ENCODE measurements at places on chromosomes 11 and 22. TPM values are rescaled to one million over a fixed set of nuclear protein-coding genes. Genes with fewer than 3 reads are reported as not detected.

DNA sequence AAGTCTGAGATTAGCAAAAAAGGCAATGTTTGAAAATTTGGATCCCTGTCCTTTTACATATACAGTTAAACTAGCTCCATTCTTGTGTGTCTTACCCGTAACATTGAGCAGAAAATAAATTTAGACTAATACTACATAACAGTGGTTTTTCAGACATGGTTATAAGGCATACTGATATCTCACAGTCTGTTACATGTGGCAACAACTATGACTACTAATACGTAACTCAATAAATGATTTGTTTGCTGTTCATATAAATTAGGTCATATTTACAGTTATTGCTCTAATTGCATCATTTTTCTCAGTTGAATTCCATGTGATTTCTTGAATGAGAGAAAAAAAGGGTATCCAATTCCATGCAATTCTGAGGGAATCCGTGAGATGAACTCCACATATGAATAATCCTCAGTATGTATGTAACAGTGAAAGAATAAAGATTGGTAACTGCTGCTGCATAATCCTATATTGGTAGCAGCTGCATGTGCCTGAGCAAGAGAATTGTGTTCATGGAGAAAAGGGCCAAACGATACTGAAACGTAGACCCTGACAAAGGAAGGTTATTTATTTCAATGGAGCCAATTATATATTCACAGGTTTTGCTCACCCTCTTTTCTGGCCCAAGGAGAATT lies 390.9 kb upstream of the ARHGAP42 start:
- DNase-seq: no peak

GRCh38 chr11:127656116-127656836 lies 655.7 kb upstream of the KIRREL3 start:
- DNase-seq: no peak

DNA sequence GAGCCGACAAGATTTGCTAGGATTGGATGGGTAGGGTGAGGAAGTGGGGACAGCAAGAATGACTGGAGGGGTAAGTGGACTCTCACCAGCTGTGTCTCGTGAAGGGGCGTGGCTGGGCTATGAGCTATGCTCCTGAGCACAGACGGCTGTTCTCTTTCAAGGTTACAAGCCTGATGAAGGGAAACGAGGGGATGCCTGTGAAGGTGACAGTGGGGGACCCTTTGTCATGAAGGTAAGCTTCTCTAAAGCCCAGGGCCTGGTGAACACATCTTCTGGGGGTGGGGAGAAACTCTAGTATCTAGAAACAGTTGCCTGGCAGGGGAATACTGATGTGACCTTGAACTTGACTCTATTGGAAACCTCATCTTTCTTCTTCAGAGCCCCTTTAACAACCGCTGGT lies 19.9 kb downstream of the F2 start:
- DNase-seq: no peak

GRCh38 chr22:46763051-46763705 lies 728 bp downstream of the TBC1D22A start:
- no peak for DNase-seq

C22orf23 gene
- 0.32 TPM for total RNA-seq

- DNase-seq: no peak
Observed at GRCh38 chr22:41411021-41411851, 29.5 kb downstream of the TEF start.

UBQLN3 gene
- 0.38 TPM for total RNA-seq

OR8G5 gene
- total RNA-seq: not detected

SAA1 gene
- 209 TPM for total RNA-seq

GRCh38 chr22:20576445-20576816 lies 69.0 kb downstream of the MED15 start:
- no peak for DNase-seq

- DNase-seq: no peak
Observed at GRCh38 chr11:63165706-63166310, 21.8 kb upstream of the SLC22A24 start.

GRCh38 chr11:102427068-102427467 lies 25.5 kb downstream of the TMEM123 start:
- no peak for DNase-seq

DNA sequence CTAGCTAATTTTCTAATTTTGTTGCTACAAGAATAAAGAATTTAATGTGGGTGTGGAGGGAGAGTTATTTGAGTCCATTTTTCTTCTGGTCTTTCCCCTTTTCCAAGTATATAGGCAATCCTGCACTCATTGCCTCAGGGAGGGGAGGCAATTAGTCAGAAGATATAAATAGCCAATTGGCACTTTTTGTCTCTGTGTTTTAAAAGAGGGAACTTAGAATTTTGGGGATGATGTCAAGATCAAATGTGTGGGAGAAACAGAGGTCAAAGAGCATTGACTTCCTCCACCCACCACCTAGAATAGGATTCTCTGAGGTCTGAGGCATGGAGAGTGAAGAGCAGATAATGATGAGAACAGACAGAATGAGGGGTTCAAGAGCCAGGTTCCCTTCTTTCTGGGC lies 120.3 kb upstream of the ZC3H12C start:
- DNase-seq: no peak
